Fibroblast of the aortic adventitia (primary cell): ENCODE measurements at places on chromosomes 11 and 22. TPM values are rescaled to one million over a fixed set of nuclear protein-coding genes. Genes with fewer than 3 reads are reported as not detected.

NXPE4 gene
- total RNA-seq: not detected in 2 replicates

OR51B5 gene
- total RNA-seq: not detected in 2 replicates

RAB3IL1 gene
- total RNA-seq: 17.1 and 50.7 TPM in 2 replicates

SPI1 gene
- not detected in 2 replicates for total RNA-seq

DUSP8 gene
- 0.36 TPM in 1 of 2 replicates, not detected in the other for total RNA-seq

ASRGL1 gene
- total RNA-seq: 0.18 and 0.98 TPM in 2 replicates

MYEOV gene
- total RNA-seq: 7.0 TPM in 1 of 2 replicates, not detected in the other

SNX32 gene
- total RNA-seq: 1.6 and 3.3 TPM in 2 replicates

SLC17A6 gene
- total RNA-seq: not detected in 2 replicates

CALCA gene
- not detected in 2 replicates for total RNA-seq

SMIM35 gene
- total RNA-seq: not detected in 2 replicates

LMO1 gene
- not detected in 2 replicates for total RNA-seq

OR52E8 gene
- total RNA-seq: not detected in 2 replicates

KRTAP5-6 gene
- not detected in 2 replicates for total RNA-seq

- DNase-seq: no peak
These were observed 348.4 kb upstream of the NARS2 start for GRCh38 chr11:78922859-78923625.

- no peak for DNase-seq
These were observed 116.9 kb upstream of the TTC12 start for GRCh38 chr11:113197446-113197845.

DNA sequence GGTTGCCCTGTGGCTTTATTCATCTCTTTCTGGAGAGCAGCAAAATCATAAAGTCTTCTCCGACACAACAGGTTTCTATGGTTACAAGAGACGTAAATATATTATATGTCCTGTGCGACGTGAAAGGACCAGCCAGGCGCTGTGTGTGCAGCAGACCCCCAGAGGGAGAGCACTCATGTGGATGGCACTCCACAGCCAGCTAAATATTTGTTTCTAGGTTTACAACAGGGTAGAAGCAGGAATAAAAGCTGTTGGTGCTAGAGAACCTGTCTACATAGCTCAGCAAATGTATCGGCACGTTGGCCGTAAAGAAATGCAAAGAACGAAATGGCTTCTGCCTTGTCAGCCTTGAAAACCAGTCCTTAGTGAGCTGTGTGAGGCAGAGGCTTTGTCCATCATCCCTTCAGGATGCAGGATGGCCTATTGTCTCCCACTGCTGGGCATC lies 133.8 kb upstream of the PITPNB start:
- no peak for DNase-seq

GRCh38 chr11:117230286-117230961 lies 1.4 kb downstream of the PCSK7 start:
- no peak for DNase-seq

DNA sequence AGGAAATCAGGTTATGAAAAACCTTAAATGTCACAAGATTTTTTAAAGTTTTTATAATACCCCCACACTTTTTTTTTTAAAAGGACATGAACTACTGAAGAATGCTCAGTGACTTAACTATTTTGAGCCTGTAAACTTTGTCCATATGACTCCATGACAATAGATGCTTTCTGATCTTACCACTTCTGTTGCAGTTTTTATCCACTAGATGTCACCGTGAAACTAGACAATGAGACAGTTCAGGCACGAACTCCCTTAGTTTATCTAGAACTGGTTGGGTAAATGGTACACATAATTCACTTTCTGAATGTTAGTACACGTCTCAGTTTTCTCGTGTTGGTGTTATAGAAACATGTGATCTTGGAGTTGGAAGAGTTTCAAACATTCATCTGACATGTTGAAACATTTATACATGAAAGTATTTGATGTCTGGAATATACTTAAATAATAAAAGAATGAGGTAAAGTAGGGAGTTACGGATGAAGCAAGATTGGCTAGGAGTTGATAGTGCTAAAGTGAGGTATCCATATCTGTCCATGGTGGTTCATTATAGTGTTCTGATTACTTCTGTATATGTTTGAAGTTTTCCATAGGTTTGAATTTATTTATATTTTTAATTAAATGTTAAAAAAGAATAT lies 8.1 kb downstream of the CCDC15 start:
- DNase-seq: peak; percentile 91

GRCh38 chr11:61106296-61106695 lies 4.0 kb downstream of the CD5 start:
- DNase-seq: no peak

GRCh38 chr22:43876866-43877509 lies 14.7 kb upstream of the SULT4A1 start:
- DNase-seq: no peak

- no peak for DNase-seq
These were observed 14.6 kb upstream of the PGM2L1 start for GRCh38 chr11:74412733-74413359.

- DNase-seq: no peak
These were observed 43.2 kb downstream of the F2 start for GRCh38 chr11:46762248-46762647.

GRCh38 chr11:133271206-133271605 lies 261.1 kb downstream of the OPCML start:
- DNase-seq: no peak

DNA sequence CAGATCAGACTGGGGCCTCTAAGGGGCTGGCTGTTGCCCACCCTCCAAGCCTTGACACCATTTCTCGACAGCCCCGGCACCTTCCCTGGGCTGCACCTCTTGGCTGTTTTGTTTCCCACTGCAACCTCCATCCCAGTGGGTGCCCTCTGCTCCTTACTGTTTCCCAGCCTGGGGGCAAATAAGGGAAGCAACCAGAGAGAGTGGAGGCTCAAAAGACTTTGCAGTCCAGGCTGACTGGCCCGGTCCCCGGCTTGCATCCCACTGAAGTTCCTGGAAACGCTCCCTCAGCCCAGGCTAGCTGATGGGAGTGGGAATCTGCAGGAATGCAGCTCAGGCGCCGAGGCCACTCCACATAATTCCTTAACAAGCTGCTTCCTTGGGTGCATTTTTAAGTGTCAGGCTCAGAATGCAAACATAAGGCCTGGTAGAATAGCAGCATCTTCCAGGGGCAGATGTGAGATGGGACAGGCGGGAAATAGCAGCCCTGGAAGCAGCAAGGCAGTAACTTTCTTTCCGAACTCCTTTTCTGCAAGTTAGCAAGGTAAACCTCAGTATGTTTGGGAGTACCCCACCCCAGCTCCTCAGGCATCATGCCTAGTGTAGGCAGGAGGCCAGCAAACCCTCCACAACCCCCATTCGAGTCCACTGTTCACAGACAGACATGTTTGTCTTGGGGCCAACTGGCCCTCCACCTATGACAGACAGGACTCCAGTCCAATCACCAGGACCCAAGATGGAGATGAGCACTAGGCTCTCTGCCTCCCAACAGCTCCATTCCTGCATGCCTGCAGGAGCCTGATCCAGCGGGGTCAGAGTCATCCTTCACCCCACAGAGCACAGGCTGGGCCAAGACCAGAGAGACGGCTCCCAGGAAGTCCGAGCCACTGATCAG lies 39.3 kb downstream of the RPL27A start:
- peak; percentile 72 for DNase-seq

GRCh38 chr11:70739091-70739490 lies 340.8 kb downstream of the CTTN start:
- DNase-seq: no peak

- no peak for DNase-seq
These were observed 58.4 kb downstream of the NTM start for GRCh38 chr11:131428853-131429252.

DNA sequence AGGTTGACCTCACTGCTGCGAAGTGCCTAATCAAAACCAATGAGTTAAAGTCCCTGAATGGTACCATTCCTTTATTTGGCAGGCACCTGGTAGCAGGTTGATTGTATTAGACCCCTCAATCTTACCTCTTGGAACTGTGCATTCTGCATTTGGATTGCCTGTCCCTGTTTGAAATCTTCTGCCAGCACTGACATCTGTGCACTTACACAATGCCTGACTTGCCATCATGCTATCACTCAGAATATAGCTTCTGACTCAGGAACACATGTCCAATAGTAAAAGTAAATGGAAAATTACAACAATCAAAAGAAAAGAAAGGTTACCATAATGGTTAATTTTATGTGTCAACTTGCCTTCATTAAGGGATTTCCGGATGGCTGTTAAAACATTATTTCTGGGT lies 366.0 kb upstream of the PDGFD start:
- no peak for DNase-seq

GRCh38 chr11:46565232-46565840 lies 28.5 kb downstream of the AMBRA1 start:
- peak; percentile 9 for DNase-seq

- DNase-seq: peak; percentile 74
These were observed 18.5 kb upstream of the LRRC10B start for GRCh38 chr11:61489833-61490721.

DNA sequence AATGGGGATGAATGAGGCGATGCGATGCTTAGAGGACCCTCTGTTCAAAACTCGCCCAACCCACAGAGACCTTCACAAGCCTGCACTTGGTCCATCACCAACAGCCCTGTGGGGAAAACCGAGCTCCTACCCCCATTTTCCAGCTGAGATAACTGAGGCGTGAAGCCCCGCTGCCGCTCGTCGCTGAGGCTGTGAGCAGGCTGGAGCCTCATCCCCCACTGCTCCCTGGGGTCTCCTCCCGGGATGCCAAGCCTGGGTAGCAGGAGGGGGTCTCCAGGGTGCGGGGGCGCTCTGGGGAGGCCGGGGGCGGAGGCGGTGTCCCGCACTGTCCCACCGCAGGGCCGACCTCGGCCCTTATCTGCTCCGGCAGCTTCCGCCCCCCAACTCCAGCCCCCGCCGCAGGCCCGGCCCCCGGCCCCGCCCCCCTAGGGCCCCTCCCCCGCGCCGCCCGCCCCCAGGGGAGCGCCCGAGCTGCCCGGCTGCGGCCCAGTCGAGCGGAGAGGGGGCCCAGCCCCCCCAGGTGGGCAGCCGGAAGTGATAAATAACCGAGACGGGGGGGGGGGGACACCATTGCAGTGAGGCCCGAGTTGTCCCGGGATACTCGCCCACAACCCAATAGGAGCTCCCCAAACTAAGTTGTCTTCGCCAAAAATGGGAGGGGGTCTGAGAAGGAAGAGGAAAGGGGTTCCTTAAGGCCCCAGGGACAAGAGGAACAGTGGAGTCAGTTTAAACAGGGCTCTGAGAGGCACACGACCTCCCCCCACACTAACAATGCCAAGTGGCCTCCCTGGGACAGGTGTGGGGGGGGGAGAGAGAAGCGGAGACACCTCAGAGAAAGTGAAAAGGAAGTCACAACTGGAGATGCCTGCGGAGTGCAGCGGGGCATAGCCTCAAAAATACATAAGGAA lies 8.3 kb upstream of the SLC39A13 start:
- DNase-seq: no peak

DNA sequence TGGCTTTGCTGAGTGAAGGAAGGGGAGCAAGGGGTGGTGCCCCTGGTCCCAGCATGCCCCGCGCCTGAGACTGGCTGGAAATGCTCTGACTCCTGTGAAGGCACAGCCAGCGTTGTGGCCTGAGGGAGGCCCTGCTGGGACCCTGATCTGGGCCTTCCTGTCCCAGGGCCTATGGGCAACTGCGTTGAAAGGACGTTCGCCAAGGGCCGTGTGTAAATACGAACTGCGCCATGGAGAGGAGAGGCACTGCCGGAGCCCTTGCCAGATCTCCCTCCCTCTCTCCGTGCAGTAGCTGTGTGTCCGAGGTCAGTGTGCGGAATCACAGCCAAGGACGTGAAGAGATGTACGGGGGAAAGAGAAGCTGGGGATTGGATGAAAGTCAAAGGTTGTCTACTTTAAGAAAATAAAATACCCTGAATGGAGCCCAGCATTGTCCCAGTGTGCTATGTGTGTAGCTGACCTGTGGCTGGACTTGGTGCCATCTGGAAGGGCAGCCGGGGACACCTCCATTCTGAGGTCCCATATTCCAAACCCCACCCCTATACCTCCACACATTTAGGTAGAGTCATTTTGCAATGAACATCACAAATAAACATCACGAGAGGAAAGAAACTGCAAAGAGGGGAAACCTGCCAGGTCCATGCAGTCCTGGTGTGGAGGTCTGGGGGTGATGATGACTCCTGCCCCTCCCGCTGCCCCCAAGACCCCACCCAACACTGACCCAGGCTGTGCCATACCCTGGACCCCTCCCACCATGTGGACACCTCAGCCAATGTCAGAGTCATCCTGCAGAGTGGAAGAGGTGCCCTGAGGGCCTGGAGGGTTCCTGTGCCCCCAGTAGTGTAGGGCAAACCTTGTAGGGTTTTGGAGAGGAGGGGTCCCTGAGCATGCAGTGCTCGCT lies 16.9 kb downstream of the RSPH14 start:
- DNase-seq: no peak

- no peak for DNase-seq
These were observed 1.1 kb upstream of the NELL1 start for GRCh38 chr11:20668131-20668809.

GRCh38 chr11:118175031-118175992 lies 1.1 kb downstream of the SCN2B start:
- peak; percentile 20 for DNase-seq

DNA sequence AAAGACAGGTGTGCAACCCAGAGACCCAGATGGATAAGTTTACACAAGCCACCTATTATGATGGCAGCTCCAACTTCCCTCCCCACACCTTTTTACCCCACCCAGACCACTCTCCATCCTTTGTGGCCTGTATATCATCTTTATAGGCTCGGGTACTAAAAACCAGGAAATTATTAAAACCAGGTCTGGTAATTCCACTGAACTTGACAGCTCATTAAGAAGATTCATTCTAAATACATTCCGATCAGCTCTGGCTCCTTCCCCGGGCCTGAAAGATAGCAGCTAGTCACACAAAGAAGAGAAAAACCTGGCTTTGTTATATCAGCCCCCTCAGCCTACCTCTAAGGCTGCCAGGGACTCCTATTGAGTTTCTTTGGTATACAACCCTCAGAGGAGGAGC lies 67.9 kb upstream of the API5 start:
- DNase-seq: no peak

DNA sequence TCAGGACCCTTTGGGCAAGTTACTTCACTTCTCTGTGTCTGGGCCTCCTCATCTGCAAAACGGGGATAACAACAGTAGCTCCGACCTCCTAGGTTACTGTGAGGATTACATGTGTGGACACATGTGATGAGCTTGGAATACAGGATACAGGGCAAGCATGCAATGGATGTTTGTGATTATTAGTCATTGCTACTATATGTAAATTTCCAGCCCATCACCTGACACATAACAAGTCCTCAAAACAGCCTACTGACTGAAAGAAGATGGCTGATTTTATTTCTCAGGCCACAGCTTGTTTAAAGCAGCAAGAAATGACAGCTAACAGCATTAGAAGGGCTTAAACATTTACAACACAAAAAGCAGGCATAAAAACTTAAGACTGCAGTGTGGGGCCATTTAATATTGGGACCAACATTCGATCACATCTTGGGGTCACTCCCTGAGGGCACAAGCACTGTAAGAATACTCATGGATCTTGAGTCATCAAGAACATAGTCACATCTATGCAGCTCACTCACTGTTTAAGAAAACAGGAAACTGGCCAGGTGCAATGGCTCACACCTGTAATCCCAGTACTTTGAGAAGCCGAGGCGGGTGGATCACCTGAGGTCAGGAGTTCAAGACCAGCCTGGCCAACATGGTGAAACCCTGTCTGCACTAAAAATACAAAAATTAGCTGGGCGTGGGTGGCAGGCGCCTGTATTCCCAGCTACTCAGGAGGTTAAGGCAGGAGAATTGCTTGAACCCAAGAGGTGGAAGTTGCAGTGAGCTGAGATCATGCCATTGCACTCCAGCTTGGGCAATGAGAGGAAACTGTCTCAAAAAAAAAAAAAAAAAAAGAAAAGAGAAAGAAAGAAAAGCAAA lies 49.5 kb downstream of the ABTB2 start:
- no peak for DNase-seq

- DNase-seq: peak; percentile 70
These were observed 15.8 kb upstream of the EHD1 start for GRCh38 chr11:64894070-64894811.
